Esophagus muscularis mucosa (tissue), 4 donors: ENCODE measurements at places on chromosomes 5 and 9. TPM values are rescaled to one million over a fixed set of nuclear protein-coding genes. Genes with fewer than 3 reads are reported as not detected.

DNA sequence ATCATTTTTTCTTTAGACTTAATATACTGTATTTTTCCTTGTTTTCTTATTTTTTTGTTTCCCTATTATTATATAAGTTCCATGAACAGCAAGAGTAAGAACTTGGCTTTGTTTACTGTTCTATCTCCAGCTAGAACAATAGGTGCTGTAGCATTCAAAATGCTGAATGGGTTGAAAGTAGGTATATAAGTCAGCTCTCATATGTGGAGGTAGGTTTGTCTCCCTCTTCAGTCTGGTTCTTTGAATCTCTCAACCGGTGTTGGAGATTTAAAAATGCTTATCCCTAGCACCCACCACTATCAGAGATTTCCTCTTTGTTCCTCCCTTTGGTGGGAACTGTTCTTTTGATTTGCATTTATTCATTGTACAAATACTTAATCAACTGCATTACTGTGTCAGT, 87.5 kb upstream of the FSD1L start:
- no peak for DNase-seq

DNA sequence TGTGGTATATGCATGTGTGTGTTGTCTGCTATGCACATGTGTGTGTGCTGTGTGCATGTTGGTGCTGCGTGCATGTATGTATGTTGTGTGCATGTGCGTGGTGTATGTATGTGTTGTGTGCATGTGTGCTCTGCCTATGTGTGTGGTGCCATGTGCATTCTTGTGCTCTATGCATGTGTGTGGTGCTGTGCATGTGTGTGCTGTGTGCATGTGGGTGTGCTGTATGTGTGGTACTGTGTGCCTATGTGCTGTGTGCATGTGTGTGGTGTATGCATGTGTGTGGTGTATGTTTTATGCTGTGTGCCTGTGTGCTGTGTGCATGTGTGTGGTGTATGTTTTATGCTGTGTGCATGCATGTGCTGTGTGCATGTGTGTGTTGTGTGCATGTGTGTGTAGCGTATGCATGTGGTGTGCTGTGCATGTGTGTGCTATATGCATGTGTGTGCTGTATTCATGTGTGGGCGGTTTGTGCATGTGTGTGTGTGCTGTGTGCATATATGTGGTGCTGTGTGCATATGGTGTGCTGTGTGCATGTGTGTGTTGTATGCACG, 4.7 kb upstream of the RASGEF1C start:
- DNase-seq: no peak

PCA3 gene
- total RNA-seq: 0.65 TPM

GRCh38 chr9:36125062-36125855, 11.3 kb upstream of the GLIPR2 start:
- DNase-seq: no peak

DNA sequence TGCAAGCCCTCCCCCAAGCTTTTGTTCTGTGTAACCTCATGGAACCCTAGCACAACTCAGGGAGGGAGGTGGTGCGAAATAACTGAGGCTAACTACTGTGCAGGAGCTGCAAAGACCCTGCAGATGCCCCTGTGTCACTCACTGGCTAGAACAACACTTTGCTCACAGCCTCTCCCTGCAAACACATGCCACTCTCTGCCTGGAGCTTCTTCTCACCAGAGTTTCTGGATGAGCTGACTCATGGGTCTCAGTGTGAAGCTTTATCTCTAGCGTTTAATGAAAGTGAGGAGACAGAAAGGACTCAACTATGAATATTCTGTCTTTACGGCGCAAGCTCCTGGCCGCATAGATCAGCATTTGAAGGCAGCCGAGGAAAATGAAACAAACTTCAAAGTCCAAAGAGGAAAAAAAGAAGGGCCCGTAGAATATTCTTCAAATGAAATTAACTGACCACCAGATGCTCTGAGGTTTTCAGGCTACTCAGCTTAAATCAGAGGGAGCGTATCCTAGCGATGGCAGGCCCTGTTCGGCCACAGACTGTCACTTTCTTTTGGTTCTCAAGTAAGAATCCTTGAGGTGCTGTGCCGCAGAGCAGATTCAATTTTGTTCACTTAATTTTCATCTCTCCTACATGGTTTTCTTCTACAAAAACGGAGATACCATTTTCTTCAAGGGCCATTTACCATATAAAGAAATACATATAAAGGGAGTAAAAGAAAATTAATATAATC, 77.7 kb upstream of the TAS2R1 start:
- DNase-seq: peak; percentile 53

GRCh38 chr9:8627976-8628679, 828.5 kb upstream of the DMAC1 start:
- DNase-seq: no peak

DNA sequence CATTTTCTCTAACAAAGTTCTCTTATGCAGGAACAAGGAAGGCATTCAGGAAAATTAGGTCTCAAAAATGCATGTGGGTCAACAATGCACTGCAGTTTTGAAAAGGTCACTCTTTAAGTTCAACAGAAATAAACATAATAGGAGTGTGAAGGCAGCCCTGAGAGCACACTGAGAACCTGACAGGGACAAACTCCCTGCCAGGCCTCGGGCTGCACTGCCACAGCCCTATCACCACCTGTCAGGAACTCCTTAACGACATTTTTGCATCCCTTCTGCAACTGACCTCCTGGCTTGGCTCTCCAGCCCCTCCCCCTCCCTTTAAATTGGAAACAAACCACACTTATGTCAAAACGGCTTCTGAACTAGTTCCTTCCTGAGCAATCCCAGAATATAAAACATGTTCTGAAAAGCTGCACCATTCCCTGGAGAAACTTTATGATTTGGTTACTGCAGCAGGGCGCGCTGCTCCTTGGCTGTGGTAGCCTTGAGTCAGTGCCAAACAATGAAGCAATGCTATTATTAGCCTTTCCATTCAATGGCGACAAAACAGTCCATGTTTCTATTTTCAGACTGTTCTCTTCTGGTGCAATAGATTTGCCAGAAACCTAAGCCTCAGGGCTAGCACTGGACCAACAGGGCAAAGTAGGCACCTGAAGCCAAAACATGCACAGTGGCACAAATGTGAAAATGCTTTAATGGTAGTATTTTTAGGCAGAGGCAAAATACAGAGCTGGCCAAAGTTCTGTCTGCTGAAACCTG, 160.1 kb upstream of the ZNF608 start:
- DNase-seq: no peak

IRX2 gene
- total RNA-seq: not detected

DNA sequence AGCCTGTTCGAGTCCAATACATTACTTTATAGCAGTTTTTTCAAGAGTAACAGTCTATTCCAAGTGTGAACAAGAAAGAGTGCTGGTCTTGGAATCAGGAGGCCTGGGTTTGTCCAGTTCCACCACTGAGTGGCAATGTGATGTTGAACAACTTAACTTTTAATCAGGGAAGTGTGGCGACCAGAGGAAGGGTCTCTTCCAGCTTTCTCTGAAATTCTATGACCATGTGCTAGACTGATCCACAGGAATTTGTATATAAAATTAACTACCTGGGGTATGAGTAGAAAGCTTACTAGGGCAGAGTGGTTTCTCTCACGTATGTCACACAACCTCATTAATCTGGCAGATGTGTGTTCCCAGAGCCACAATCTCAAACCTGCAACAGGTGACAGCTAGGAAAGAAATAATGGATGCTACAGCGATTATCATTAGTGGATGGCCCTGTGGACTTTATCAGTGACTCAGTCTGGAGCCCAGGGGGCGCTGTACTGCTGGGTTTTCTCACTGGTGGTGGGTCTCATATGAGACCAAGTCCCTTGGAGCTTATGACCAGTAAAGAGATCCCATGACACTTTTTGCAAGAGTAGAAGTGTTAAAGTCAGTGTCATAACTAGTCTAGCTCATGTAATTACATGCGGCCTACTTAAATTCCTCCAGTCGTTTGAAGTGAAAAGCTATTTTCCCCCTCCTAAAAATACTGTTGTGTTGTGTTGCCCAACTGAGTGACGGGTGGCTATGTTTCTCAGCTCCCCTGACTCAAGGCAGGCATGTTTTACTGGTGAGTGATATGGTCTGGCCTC, 116.5 kb downstream of the GDNF start:
- no peak for DNase-seq
